ENCODE measurements at places on chromosomes 5 and 9.

DNA sequence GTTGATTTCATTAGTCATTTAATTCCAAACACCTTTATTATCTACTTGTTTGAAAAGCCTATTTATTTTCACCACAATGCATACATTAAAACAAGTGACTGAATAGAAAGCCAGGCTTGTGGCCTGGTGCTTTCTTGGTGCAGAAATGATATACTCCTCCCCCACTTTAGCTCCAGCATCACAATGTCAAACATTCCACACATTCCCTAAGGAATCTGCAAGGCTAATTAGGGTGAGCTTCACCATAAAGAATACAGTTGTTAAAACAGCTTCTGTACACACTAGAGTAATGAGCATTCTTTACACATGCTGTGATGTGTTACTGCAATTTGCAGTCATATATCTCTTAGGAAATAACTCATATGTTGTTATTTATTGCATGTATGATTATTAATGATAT, 705.7 kb downstream of the CETN3 start:
- DNase-seq = no peak

GRCh38 chr5:35478856-35479682, 138.6 kb upstream of the SPEF2 start:
- DNase-seq = peak; percentile 26

GRCh38 chr5:128284236-128284635, 200.7 kb downstream of the SLC12A2 start:
- no peak for DNase-seq

DNA sequence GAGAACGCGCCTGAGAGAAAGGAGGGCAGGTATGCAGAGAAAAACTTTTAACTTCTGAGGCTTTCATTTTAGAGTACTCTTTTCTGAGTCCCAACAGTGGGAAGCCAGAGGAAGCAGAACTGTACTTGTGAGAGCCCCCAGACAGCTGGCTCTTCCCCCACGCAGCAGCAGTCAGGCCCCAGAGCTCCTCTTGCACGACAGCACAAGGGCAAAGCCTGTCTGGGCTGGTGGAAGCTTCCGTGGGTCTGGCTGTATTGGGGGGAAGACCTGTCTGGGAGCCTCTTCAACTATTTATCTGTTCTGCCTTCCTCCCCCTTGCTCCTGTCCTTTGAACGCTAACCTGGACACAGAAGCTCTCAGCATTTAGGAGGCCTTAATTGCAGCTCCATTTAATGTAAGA, 68.2 kb downstream of the THBS4 start:
- DNase-seq = no peak

GRCh38 chr5:75050415-75050814, 1.9 kb downstream of the GCNT4 start:
- DNase-seq = peak; percentile 21

GRCh38 chr9:27548055-27548741, 18.6 kb upstream of the MOB3B start:
- no peak for DNase-seq

GRCh38 chr5:177290816-177291596, 12.5 kb downstream of the RAB24 start:
- DNase-seq = peak; percentile 46
